Activated CD4-positive, alpha-beta T cell treated with anti-CD3 and anti-CD28 coated beads, Interleukin-2, amount 10 ng/mL, durations not matched to agents 7 days and 5 days (primary cell): ENCODE measurements at places on chromosomes 11 and 22. TPM values are rescaled to one million over a fixed set of nuclear protein-coding genes. Genes with fewer than 3 reads are reported as not detected.
A peak's percentile ranks its signal among the peaks of the same experiment; 100 is the strongest.

SAA4 gene
- total RNA-seq: not detected

MYOD1 gene
- not detected for total RNA-seq

OR8D1 gene
- total RNA-seq: not detected

DDTL gene
- 3.4 TPM for total RNA-seq

SCN3B gene
- not detected for total RNA-seq

GRCh38 chr11:91230647-91231046 is 994.0 kb upstream of the FAT3 start:
- DNase-seq: no peak
- no peak overlapping the region for H3K4me3 ChIP-seq
- H3K36me3 ChIP-seq: no peaks in the 10 kb centered on the region
- no peaks in the 10 kb centered on the region for H3K27me3 ChIP-seq

DNA sequence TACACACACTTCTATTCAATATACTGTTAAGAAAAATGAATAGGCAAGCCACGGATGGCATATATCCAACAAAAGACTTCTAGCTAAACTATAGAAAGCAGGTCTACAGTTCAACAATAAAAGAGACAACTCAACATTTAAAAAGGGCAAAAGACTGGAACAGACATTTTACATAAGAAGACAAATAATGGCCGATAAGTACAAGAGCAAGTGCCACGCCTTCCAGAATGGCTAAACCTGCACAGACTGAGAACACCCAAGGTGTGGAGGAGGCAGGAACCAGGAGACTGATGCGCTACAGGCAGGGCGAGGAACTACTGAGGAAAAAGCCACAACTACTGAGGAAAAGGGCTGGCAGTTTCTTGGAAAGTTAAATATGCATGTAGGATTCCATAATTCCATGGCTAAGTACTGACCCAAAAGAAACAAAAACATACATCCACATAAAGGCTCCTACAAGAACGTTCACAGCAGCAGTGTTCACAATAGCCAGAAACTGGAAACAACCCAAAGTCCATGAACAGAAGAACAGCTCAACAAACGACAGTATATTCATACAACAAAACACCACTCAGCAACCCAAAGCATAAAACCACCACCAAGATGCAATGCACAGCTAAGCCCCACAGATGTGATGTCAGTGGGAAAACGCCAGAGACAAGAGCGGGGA is 9.6 kb upstream of the MOB2 start:
- DNase-seq: no peak
- peaks cover 13% of the 10 kb centered on the region for H3K36me3 ChIP-seq
- no peak overlapping the region for H3K4me3 ChIP-seq
- no peaks in the 10 kb centered on the region for H3K27me3 ChIP-seq

- H3K4me3 ChIP-seq: no peak overlapping the region
- H3K27ac ChIP-seq: no peak overlapping the region
- no peak for DNase-seq
- no peaks in the 10 kb centered on the region for H3K4me1 ChIP-seq
- H3K36me3 ChIP-seq: no peaks in the 10 kb centered on the region
These were observed 113.3 kb upstream of the FAT3 start for GRCh38 chr11:92111287-92111686.

DNA sequence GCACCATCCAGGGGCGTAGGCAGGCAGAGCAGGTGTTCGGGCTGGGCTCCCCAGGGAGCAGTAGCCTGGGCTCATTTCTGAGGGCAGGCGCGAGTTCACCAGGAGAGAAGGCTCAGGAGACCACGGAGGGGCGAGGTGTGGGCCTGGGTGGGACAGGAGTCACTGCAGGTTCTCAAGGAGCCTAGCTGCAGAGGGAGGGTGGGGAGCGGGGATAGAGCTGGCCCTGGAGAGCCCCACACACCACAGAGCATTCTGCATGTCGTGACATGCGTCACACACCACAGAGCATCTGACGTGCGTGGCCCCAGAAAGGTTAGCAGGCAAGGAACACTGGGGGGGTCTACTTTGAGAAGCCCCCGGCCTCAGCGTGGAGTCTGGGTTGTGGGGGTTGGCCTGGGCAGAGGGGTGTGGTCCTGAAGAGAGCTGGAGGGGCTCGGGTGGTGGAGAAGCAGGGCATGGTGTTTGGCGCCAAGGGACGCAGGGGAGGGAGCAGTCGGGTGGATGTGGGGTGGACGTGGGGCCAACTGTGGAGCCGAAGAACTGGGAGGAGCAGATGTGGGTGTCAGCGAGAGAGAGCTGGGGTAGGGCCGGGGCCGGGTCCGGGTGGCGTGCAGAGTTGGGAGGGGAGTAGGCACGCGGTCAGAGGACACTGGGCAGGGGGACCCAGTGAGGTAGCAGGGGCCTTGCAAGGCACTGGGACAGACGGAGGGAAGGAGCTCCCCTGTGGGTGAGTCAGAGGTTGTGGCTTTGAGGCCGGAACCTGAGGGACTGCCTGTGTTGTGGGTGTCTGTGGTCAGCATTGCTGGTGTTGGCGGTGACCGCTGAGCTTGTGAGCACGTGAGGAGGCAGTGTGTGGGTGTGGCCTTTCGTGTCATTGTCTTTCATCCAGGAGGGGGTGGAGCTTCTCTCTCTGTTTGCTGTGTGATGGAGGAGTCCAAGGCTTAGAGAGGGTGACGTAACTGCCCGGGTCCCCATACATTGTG is 25.5 kb downstream of the CTTN start:
- DNase-seq: no peak
- peak overlapping the region; percentile 13 for H3K27ac ChIP-seq
- no peaks in the 10 kb centered on the region for H3K27me3 ChIP-seq
- no peak overlapping the region for H3K4me3 ChIP-seq

DNA sequence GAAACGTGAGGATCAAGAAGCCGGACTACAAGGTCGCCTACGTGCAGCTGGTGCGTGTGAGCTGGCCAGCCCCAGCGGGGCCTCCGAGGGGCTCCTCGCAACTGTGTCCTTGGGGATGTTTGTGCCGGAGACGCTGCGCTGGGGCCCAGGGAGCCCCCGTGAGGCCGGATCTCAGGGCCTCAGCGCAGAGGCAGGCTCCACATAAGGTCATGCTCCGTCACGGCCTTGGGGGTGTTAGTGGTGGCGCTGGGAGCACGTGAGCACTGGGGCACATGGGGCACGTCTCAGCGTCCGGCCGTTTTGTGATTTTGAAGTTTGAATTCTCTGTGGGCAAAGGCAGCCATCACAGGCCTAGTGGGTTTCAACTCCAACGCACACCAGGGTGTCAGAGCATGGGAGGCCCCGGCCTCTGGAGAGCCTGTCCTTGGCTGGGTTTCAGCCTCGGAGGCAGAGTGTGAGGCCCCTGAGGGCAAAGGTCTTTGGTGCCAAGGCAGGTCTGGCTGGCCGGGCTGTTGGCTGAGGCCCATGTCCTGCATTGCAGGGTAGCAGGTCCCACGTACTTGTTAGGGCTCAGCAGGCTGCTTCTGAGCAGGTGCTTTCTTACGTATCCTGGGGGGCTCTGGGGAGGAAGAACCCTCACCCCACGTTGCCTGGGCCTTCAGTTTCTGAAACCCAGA is 5.8 kb downstream of the MRPL23 start:
- H3K36me3 ChIP-seq: no peaks in the 10 kb centered on the region
- no peak overlapping the region for H3K27ac ChIP-seq
- no peaks in the 10 kb centered on the region for H3K27me3 ChIP-seq
- H3K4me3 ChIP-seq: no peak overlapping the region
- DNase-seq: no peak

DNA sequence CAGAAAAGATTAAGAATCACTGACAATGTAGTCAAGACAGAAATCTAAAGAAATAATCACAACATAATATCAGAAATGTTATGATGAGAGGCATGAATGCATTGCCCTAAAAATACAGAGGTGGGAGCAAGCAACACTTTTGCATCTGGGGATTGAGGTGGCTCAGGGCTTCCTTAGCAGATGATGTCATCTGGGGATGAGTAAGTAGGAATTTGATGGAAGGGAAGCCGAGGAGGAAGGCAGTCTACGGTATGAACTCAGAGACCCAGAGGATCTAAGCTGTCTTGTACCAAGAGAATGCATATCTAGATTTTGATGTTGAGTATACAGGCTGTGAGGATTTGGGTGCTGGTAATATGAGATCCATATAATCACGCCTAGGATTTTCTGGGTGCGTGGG is 193.0 kb upstream of the SNX19 start:
- DNase-seq: no peak
- H3K27me3 ChIP-seq: no peaks in the 10 kb centered on the region
- H3K27ac ChIP-seq: no peak overlapping the region
- no peak overlapping the region for H3K4me3 ChIP-seq
- no peaks in the 10 kb centered on the region for H3K36me3 ChIP-seq
- no peaks in the 10 kb centered on the region for H3K4me1 ChIP-seq

- DNase-seq: no peak
- no peak overlapping the region for H3K4me3 ChIP-seq
These were observed 18.9 kb downstream of the PITPNB start for GRCh38 chr22:27900153-27900552.

DNA sequence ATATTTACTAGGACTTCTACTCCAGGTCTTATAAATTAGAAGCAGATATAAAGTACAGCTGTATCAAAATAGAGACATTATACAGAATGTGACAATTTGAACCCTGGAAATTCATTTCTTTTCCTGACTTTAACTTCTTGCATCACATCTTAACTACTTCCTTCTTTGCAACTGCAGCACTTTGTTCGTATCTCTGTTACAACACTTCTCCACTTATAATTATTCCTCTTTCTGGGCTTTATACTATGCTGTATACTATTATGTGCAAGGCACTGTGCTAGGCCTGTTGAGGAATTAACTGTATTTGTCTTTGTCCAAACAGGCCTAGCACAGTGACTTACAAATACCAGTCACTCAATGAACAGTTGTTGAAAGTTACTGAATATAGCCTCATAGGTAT is 1.8 kb upstream of the SLC36A4 start:
- peaks cover 18% of the 10 kb centered on the region for H3K27me3 ChIP-seq
- peaks cover 21% of the 10 kb centered on the region for H3K4me1 ChIP-seq
- no peak for DNase-seq
- H3K27ac ChIP-seq: no peak overlapping the region
- H3K4me3 ChIP-seq: no peak overlapping the region

- no peaks in the 10 kb centered on the region for H3K27me3 ChIP-seq
- peaks cover 38% of the 10 kb centered on the region for H3K4me1 ChIP-seq
- no peak for DNase-seq
These were observed at the start of gene TEX54 for GRCh38 chr11:62832336-62833234. TSS of gene TEX54 (minus strand) at chr11:62832841.

- H3K36me3 ChIP-seq: peaks cover 89% of the 10 kb centered on the region
- H3K4me1 ChIP-seq: peaks cover 40% of the 10 kb centered on the region
- no peak for DNase-seq
These were observed 14.2 kb downstream of the PDE3B start for GRCh38 chr11:14657841-14658240.

DNA sequence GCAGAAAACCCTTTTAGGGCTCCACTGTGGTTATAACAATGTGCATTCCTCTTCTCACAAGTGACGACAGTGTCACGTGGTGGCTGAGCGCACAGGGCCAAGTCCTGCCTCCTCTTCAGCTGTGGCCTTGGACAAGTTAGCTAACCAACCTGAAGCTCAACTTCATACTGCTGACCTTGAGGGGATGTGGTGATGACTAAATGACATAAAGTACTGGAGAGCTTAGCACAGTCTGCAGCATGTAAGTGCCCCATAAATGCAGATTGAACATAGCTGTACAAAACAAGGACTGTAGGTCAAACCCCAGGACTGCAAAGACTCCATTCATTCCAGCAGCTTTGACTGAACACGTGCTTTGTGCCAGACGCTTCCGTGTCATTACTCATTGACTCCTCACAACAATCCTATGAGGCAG is 20.1 kb upstream of the MRGPRX2 start:
- no peak for DNase-seq
- no peaks in the 10 kb centered on the region for H3K36me3 ChIP-seq
- peaks cover 13% of the 10 kb centered on the region for H3K27me3 ChIP-seq
- no peak overlapping the region for H3K27ac ChIP-seq

GRCh38 chr22:25492841-25493734 is 71.4 kb upstream of the GRK3 start:
- no peak overlapping the region for H3K4me3 ChIP-seq
- H3K4me1 ChIP-seq: peaks cover 8% of the 10 kb centered on the region
- no peak overlapping the region for H3K27ac ChIP-seq
- peaks cover 4% of the 10 kb centered on the region for H3K36me3 ChIP-seq

- H3K27me3 ChIP-seq: peaks cover 4% of the 10 kb centered on the region
- H3K4me3 ChIP-seq: no peak overlapping the region
- H3K4me1 ChIP-seq: peaks cover 11% of the 10 kb centered on the region
- H3K36me3 ChIP-seq: no peaks in the 10 kb centered on the region
- H3K27ac ChIP-seq: no peak overlapping the region
- no peak for DNase-seq
These were observed 24.4 kb upstream of the SMIM35 start for GRCh38 chr11:118111019-118111743.

- H3K27ac ChIP-seq: no peak overlapping the region
- no peaks in the 10 kb centered on the region for H3K36me3 ChIP-seq
- no peak for DNase-seq
- H3K4me3 ChIP-seq: no peak overlapping the region
- no peaks in the 10 kb centered on the region for H3K4me1 ChIP-seq
These were observed 63.1 kb downstream of the PIWIL4 start for GRCh38 chr11:94630221-94630620.

DNA sequence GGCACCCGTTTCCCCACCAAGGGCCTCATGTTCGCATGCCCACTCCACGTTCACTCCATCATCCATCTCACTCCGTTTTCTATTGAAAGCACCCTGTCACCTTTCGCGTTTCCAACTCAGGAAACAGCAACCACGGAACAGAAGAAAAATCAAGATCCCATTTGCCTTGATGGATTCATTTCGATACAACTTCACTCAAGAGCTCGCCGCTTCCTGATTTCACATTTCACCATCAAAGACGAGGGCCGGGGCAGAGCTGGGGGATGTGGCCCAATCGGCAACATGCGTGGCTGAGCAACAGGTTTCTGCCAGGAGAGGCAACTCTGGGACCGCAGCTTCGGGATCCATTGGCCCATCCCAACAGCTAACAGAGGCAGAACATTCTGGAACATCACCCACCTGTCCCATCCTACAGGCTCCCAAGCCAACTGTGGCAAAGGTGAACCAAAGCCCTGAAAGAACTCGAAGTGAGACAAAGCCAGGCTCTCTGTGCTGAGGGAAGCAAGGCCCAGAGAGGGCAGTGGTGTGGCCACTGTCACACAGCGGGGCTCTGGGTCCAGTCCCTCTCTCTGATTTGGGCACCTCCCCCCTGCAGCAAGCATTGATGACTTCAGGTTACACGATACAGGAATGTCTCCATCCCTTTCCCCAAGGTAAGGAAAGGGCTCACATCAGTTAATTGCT is 36.2 kb upstream of the CD5 start:
- peak overlapping the region; percentile 93 for H3K27ac ChIP-seq
- peaks cover 19% of the 10 kb centered on the region for H3K36me3 ChIP-seq
- H3K27me3 ChIP-seq: no peaks in the 10 kb centered on the region

DNA sequence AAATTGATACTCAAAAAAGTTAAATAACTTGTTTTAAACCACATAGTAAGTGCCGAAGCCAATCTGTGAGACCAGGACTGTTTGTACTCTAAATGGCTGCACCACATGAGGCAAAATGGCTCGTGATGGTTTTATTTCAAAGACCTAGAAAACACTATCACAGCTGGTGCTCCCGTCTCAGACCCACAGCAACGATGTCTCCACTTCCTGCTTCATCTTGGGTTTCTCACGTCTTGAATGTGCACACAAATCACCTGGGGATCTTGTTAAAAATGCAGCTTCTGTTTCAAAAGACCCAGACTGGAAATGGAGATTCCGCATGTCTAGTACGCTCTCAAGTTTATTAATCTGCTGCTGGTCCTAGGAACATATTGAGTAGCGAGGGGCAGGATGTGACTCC is 1.2 kb downstream of the CD3E start:
- peaks cover 80% of the 10 kb centered on the region for H3K4me1 ChIP-seq
- H3K27ac ChIP-seq: peak overlapping the region; percentile 99
- no peaks in the 10 kb centered on the region for H3K27me3 ChIP-seq
- DNase-seq: peak; percentile 67
- H3K4me3 ChIP-seq: peak overlapping the region; percentile 99
